CD4-positive, alpha-beta T cell (primary cell): ENCODE measurements at places on chromosomes 6 and 20.

GRCh38 chr6:131828080-131828479, 20.3 kb downstream of the ENPP1 start:
- no peak for DNase-seq

DNA sequence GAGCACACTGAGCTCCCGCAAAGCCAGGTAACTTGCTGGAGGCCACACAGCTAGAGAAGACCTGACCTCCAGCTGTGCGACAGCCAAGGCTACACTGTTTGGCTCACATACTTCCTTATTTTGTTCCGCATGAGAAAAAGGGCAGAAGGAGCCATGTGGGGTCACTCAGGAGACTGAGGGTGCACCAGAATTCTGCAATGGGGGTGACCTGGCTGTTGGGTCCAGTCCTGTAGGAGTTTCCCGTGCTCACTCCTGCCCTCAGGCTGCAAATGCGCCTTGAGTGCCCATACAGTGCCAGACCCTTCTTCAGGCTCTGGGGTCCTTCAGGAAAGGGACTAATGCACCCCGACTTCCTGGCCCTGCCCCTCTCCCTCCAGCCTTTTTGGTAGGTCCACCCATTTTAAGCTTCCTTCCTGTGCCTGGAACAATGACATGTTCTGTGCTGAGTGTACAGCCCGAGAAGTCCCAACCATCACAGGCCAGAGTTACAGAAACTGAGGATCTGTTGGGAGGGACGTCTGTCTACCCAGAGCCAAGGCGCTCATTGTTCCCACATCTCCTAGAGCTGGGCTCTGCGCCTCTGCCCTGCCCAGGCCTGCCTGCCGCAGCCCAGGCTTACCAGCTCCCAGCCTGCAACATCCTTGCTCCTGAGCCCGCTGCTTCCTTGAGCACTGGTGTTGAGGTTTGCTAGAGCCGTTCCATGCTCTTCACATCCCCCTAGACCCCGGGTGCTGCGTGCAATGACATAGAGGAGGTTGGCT, 33.5 kb upstream of the CD93 start:
- no peak for DNase-seq

GRCh38 chr20:38217791-38218565, 42.6 kb downstream of the KIAA1755 start:
- DNase-seq, result no peak

- no peak for DNase-seq
Measured at GRCh38 chr6:41652866-41653652, 14.8 kb downstream of the MDFI start.

DNA sequence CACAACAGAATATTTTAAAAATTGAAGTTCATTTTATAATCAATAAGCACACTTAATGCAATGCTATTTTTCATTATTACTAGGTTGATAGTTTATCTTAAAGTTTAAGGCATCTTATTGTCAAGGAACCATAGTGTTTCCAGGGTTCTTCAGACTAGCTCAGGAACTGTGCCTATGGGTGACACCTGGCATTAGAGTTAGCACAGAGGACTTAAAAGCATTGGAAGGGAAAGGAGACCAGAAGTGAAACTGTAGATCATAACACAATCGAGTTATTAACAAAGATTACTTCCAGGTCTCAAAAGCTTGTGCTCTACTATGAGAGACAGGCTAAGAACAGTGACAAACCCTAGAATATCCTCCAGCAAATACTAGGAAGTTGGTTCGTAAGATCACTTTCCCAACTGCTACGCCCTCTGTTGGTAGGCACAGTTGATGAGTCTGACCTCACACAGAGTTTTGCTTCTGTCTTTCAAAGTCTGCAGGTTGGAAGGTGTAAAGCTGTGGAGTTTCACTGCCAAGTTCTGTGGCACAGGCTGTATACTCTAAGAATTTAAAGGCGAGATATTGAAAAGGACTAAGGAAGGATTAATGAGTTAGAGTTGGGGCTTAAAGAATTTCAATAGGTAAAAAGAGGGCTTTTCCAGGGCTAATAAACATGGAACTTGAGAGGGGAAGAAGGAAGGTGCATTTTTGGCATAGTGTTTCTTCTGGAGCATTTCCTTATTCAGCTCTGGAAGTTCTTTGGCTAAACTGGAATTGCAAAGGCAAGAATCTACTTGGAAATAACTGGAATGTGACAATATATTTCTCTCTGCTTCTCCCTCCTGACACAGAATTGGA, 531.3 kb upstream of the JAG1 start:
- DNase-seq, result peak; percentile 39

DNA sequence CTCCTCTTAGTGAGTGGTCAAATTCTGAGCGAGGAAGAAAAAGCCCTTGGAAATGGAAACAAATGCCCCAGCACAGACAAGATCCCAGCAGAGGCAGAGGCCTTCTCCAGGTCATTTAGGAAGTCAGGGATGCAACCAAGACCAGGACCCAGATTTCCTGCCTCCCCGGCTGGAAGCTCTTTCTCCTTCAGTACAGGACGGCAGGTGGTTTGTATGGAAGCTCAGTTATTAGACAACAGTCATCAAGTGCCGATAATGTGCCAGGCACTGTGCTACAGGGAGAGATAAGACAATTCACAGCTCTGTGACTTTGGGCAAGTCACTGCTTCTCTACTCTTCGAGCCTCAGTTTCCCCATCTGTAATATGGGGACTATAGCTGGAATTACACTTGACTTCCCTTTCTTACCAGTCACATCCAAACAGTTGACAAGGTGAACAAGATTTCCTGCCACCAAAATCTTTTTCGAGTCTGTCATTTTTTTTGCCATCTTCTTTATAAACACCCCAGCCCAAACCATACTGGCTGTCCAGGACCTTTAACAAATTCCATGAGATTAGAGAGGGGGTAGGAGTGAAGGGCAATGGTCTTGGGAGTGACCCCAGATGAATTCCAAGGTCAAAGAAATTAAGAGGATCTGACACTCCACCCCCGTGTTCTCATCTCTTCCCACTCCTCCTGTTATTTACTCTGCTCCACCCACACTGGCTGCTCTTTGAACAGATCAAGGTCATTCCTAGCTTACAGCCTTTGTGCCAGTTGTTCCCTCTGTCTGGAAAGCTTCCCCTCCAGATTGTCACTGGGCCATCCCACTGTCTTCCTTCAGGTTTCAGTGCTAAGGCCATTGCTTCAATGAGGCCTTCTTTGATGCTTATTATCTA, 6.0 kb downstream of the MMP9 start:
- no peak for DNase-seq

GRCh38 chr20:24027229-24027628, 38.6 kb upstream of the GGTLC1 start:
- peak; percentile 78 for DNase-seq

DNA sequence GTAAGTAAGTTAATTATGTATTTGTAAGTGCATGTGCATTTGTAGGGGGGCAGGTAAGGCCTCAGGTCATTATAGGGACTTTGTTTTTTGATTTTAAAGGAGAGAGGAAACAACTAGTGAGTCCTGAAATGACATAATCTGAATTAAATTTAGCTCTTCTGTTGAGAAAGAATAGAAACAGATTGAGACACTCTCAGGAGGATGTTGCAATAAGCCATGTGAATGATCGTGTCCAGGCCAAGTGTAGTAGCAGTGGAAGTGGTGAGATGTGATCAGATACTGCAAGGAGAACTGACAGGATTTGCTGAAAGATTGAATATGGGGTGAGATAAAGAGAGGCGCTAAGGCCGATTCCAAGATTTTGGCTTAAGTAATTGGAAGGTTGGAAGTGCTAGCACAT, 2.6 kb upstream of the CENPW start:
- peak; percentile 45 for DNase-seq

DNA sequence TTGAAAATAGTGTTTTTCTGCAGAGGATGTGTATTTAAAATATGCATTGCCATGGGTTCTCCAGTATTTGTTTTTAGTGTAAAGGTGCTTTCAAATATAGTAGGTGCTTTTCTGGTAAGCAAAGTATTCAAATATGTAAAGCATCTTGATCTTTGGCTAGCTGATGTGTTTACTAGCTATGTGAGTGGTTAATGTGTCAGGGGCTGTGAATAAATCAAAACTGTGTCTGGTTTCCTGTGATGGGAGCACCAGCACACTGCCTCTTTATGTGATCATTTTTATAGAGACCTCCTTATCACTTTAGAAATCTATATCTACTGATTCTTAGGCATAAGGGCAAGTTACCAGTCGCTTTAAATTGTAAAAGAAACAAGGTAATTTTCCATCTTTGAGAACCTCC, 388.9 kb upstream of the MAN1A1 start:
- DNase-seq, result no peak

DNA sequence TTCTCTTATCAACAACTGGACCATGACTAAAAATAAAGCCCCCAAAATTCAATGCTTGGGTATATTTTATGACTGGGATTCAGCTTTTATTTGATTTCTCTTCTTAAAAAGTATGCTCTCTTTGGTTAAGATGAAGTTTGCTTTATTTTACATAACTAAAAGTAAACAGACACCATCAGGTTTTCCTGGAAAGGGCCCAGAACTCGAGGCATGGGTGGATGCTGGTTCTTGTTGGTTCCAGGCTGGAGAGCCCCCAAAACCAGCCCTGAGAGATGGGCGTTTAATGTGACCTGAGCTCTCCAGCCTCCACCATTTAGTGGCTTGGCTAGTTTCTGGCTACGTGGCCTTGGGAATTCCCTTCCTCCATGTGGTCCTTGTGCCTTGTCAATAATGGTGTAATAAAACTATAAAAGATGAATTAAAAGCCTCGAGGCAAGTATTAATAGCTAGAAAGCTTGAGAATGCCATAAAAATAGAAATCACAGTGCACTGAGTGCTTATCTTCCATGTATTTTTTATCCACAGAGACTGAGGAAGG, 34.1 kb downstream of the BANF2 start:
- DNase-seq, result no peak

- no peak for DNase-seq
Measured at GRCh38 chr20:4470375-4470774, 251.3 kb upstream of the PRND start.

GRCh38 chr6:6315660-6316059, 4.8 kb downstream of the F13A1 start:
- DNase-seq, result peak; percentile 20

DNA sequence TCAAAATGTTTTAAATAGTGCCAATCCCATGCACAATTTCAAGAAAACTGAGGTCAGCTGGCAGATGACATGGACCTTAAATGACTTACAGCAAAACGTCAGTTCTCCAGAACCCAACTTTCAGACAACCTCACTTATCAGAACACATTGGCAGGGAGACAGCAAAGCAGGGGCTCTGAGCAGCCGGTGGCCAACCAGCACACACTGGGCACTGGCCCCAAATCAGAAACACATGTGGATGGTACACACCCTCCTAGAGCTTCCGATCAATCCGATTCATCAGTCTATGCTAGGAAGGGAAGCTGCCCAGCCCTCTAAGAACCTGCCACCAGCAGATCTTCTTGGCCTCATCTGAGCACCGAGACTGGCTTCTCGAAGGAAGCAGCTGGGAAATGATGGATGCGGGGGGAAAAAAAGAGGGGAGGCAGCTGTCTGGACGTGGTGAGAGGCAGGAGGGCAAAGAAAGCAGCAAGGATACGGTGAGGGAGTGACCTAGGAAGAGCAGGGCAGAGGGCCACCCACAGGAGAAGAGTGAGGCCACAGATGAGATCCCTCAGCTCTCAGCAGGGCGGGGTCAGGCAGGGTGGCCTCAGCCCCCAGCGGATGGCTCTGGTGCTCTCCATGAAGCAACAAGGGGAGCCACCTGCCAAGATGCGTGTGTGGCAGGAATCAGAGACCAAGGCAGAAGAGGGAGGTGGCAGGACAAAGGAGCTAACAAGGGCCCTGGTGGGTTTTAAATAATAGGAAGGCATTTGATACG, 32.9 kb downstream of the TAF4 start:
- DNase-seq, result no peak

- no peak for DNase-seq
Measured at GRCh38 chr6:121858986-121859385, 423.5 kb downstream of the GJA1 start.

DNA sequence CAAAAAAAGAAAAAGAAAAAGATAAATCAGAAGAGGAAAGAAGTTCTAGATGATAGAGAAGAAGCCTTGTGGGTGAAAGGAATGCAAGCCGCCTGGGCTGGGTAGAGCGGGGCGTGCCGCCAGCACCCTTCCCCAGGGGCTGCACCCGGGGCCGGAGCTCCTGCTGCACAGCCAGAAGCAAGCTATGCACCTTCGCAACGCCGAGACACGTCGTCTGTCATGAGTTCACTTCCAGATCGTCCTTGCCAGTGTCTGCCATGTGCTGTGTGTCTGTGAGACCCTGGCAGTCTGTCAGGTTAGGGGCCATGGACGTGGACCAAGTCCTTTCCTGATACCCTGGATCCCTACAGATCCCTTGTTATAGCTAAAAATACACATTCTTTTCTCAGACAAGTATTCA, 25.5 kb upstream of the ADRM1 start:
- no peak for DNase-seq

DNA sequence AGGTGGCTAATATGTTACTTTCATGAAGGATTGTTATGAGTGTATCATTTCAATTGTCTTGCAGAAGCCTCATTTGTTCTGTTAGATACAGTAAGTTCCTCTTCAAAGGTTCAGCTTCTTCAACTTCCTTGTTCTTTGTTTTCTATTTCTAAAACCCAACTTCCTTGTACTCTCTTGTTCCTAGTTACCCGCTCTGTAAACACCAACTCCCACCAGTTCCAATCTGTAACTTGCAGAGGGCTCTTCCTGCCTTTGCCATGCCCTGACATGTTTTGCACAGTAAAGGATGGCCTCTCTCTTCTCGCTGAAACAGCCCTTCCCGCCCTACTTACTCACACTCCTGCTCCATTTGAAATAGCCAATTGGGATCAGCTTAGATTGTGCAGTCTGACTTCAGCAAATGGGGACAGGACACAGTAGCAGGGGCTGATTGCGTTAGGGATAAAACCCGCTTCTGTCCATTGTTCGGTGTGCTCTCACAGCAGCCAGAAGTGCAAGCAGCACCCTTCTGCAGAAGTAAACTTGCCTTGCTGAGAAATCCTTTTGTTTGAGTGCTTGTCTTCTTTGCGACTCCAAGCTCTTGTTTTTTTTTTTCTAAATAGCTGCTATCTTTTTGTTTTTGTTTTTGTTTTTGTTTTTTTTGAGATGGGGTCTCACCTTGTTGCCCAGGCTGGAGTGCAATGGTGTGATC, 45.9 kb upstream of the POU5F1 start:
- no peak for DNase-seq

DNA sequence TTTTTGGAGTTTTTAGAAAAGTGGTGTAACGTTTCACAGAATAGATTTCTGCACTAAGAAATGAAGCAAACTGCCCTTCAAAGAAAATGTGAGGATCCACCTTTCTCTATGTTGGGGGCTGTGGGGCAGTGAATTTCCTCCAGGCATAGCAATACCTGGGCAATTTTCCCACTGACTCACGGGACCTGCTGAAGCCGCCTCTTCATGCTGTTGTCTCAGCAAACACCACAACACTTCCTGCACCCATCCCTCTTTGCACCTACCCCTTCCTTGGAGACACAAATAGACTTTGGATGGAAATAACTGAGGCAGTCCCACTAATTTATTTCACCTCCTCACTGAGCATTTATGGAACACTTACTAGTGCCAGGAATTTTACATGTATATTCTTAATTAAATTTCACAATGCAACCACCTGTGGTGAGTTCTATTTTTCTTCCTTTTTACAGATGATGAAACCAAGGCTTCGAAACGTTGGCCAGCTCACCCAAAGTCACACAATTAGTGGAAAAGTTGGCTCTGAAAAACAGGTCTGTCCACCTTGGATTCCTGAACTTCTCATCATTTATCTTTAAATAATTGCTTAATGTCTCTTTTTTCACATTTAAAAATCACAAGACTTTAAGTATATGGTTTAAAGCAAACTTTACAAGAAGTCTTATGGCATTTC, 17.2 kb upstream of the ADGRF1 start:
- DNase-seq, result no peak

GRCh38 chr6:156197513-156197912, 579.7 kb upstream of the ARID1B start:
- DNase-seq, result no peak

GRCh38 chr6:32353348-32353747, 18.4 kb downstream of the TSBP1 start:
- no peak for DNase-seq

- no peak for DNase-seq
Measured at GRCh38 chr20:44112889-44113617, 73.9 kb downstream of the JPH2 start.
